ENCODE measurements at places on chromosomes 12 and 14. TPM values are rescaled to one million over a fixed set of nuclear protein-coding genes. Genes with fewer than 3 reads are reported as not detected.

MRPL51 gene
- 95.5 TPM for total RNA-seq

DNAAF2 gene
- 4.8 TPM for total RNA-seq

KRT80 gene
- 0.71 TPM for total RNA-seq

EPYC gene
- not detected for total RNA-seq

OR10P1 gene
- total RNA-seq: not detected

CCDC196 gene
- not detected for total RNA-seq

PTPRQ gene
- total RNA-seq: 2.2 TPM

AMDHD1 gene
- 0.75 TPM for total RNA-seq

- no peak for DNase-seq
Observed at GRCh38 chr12:124229520-124229919, 65.4 kb upstream of the RFLNA start.

GRCh38 chr14:92601757-92602417 lies 88.3 kb downstream of the RIN3 start:
- DNase-seq: no peak

GRCh38 chr14:64515053-64515452 lies 10.5 kb downstream of the ZBTB1 start:
- DNase-seq: no peak

DNA sequence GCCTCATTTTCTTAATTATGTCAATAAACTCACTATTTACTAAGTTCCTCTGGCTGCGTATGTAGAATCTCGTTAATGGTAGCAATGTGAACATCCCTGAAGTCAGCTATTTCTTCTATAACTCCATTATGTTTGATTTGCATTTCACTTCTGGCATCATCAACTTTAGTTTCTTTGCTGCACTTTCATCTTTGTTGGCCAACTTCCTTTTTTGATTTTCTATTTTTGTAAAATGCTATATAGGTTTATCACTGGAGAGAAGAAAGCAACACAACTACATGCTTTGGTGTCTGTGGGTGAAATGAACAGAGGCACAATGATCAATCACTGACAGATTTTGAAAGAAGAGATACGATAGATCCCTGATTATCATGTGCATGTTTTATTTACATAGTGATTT lies 58.5 kb upstream of the ATF7IP start:
- no peak for DNase-seq

- DNase-seq: no peak
Observed at GRCh38 chr12:122104844-122105243, 26.3 kb downstream of the MLXIP start.

DNA sequence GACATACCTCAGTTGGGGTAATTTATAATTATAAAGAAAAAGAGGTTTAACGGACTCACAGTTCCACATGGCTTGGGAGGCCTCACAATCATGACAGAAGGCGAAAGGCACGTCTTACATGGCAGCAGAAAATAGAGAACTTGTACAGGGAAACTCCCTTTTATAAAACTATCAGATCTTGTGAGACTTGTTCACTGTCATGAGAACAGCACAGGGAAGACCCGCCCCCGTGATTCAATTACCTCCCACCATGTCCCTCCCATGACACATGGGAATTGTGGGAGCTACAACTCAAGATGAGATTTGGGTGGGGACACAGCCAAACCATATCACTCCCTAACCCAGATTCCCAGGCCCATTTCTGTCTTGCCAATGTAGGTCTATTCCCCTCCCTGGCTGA lies 22.1 kb downstream of the MYO1H start:
- no peak for DNase-seq

Measured in aorta (tissue), 5 donors.